ENCODE measurements at places on chromosomes 6 and 20. TPM values are rescaled to one million over a fixed set of nuclear protein-coding genes. Genes with fewer than 3 reads are reported as not detected.
A peak's percentile ranks its signal among the peaks of the same experiment; 100 is the strongest.

DNA sequence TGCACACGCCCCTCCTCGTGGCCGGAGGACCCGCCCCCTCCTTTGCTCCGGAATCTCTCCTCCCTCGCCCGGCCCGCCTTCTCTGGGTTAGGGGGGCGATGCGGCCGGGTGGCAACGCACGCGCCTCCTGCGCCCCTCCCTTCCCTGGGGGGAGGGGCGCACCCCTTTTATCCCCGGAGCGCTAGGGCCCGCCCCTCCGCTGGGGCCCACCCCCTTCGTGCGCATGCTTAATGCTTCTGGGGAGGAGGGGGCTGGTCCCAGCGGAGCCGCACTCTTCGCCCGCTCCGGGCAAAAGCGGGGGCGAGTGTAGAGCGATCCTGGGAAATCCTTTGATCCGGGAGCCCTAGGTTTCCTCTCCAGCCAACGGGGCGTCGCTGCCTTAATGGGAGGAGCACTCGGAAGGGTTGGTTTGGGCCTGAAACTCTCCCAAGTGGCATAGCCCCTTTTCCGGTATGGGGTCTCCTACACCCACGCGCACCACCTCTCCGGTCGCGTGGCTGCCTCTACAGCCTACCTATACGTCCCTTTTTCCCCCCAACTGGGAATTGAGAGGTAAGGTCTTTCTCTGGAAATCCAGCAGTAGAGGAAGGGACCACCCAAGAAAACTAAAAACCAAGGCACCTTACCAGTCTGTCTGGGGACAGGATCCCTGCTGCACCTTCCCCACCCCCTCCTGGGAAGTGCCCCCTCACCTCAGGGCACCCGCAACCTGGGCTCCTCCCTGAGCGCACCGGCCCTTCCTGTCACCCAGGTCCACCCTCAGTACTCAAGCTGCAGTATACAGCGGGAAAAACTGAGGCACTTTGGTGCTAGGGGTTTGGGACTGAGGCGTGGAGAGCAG lies 2.1 kb downstream of the SOX12 start:
- peaks cover 5% of the 10 kb centered on the region for H3K4me1 ChIP-seq
- peak; percentile 26 for DNase-seq
- peak overlapping the region; percentile 62 for H3K27ac ChIP-seq
- H3K4me3 ChIP-seq, result peak overlapping the region; percentile 51
- H3K27me3 ChIP-seq, result peaks cover 7% of the 10 kb centered on the region

- H3K27me3 ChIP-seq, result no peaks in the 10 kb centered on the region
- no peak overlapping the region for H3K27ac ChIP-seq
- H3K4me1 ChIP-seq, result no peaks in the 10 kb centered on the region
- H3K36me3 ChIP-seq, result no peaks in the 10 kb centered on the region
Observed at GRCh38 chr20:37498066-37498665, 22.9 kb upstream of the NNAT start.

DNA sequence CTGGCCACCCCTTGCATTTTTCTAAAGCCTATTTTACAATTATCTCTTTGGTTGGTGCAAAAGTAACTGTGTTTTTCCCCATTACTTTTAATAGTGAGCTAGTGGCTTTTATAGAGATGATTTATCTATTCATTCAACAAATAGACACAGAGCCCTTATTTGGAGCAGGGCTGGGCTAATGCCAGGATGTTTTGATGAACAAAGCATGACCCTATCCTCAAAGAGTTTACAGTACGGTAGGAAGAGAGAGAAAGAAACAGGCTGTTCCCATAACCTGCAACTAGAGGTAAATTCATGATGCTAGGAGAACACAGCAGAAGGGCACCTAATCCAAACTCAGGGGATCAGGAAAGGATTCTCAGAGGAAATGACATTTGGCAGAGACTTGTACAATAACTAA lies 37.3 kb upstream of the UST start:
- H3K27me3 ChIP-seq, result no peaks in the 10 kb centered on the region
- H3K27ac ChIP-seq, result no peak overlapping the region
- H3K36me3 ChIP-seq, result no peaks in the 10 kb centered on the region
- H3K4me3 ChIP-seq, result no peak overlapping the region

- H3K27me3 ChIP-seq, result peaks cover 28% of the 10 kb centered on the region
- DNase-seq, result no peak
- no peaks in the 10 kb centered on the region for H3K36me3 ChIP-seq
- no peaks in the 10 kb centered on the region for H3K4me1 ChIP-seq
Observed at GRCh38 chr6:34157236-34157830, 11.4 kb upstream of the GRM4 start.

Gene C6orf118
- not detected for total RNA-seq

Gene FUT9
- total RNA-seq, result not detected

Gene HLA-DQA2
- total RNA-seq, result 0.49 TPM

Data from gastrocnemius medialis (tissue), 4 donors.